ENCODE measurements at places on chromosomes 13 and 19.

- DNase-seq: peak; percentile 51
Measured at GRCh38 chr13:36297366-36298338, at the start of gene CCDC169. TSS of gene CCDC169 (minus strand) at chr13:36297814. CDS start at chr13:36297719, 95 bp downstream.

- DNase-seq: peak; percentile 4
Measured at GRCh38 chr13:21638319-21639282, 32.3 kb upstream of the FGF9 start.

DNA sequence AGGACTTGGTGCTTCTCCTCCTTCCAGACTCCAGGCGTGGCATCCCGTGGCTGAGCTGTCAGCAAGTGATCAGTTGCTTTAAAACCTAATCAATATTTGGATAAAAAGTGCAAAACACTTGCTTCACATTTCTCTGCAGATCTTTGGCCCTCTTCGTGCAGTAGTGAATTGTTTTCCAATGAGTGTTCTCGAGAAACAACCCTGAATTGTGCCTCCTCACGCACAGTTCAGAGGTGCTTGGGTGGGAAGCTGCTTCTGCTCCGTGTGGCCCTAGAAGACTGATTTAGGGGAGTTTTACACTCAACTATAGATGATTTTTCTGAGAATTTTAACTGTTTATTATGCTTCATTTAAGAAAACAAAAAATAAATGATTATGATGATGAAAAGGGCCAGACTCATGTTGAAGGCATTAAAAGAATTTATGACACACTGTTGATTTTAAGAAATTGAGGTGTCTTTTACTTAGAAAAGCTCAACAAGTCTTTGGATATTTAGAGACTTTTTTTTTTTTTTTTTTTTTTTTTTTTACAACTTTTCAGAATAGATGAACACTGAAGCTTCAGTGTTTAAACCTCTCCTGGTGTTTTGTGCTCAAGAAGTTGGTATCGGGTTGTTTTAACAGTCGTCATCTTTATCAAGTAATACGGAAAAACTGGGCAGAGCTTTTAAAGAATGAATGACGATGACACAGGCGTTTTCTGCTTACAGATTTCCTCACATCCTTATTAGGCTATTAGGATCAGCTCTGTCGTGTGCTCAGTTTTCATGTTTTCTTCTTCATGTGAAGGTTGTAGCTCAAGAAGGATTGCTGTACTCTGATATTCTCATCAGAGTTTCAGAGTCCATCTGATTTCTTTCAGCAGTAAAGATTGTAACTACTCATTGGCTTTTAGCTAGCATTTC, 39.5 kb upstream of the TEX29 start:
- DNase-seq: peak; percentile 86

GRCh38 chr13:61045251-61045650, 370.4 kb downstream of the PCDH20 start:
- no peak for DNase-seq

- no peak for DNase-seq
Measured at GRCh38 chr13:54004026-54004699, 975.5 kb downstream of the OLFM4 start.

DNA sequence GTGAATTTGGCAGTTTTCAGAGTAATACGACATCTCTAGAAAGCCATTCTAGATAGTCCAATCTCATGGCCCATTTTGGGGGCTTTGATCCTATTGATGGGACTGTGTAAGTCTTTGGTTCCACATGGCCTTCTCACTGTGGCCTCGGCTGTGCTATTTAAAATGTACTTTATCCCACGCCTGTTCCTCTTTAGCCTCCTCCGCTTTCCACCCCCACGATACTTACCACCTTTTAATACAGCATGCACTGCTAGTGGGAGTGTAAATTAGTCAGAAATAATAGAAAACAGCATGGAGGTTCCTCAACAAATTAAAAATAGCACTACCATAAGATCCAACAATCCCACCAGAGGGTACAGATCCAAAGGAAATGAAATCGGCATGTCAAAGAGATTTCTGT, 28.3 kb upstream of the CEBPG start:
- DNase-seq: no peak

GRCh38 chr13:102598061-102598460, 1.3 kb downstream of the TPP2 start:
- peak; percentile 6 for DNase-seq

GRCh38 chr13:35793823-35794222, 317.3 kb upstream of the MAB21L1 start:
- DNase-seq: no peak

GRCh38 chr13:83613524-83613923, 268.8 kb downstream of the SLITRK1 start:
- no peak for DNase-seq

- peak; percentile 51 for DNase-seq
Measured at GRCh38 chr13:50224534-50224933, 209.3 kb downstream of the KCNRG start.

- no peak for DNase-seq
Measured at GRCh38 chr13:85737952-85738351, 61.3 kb downstream of the SLITRK6 start.

- DNase-seq: no peak
Measured at GRCh38 chr19:54095136-54095858, 5.3 kb downstream of the OSCAR start.

- DNase-seq: no peak
Measured at GRCh38 chr13:42356184-42356575, 84.2 kb downstream of the AKAP11 start.

GRCh38 chr13:24225062-24225461, 64.5 kb downstream of the SPATA13 start:
- no peak for DNase-seq

Measured in IMR-90 (cell line).